Activated B cell treated with CpG ODN at 0.5 μM for 24 hours (primary cell): ENCODE measurements at places on chromosomes 12 and 14.

GRCh38 chr12:6788972-6789924 lies at the start of gene CD4:
CD4 (plus strand) TSS chr12:6789528; CDS start chr12:6800139, 10,611 bp downstream.
- no peak for DNase-seq

DNA sequence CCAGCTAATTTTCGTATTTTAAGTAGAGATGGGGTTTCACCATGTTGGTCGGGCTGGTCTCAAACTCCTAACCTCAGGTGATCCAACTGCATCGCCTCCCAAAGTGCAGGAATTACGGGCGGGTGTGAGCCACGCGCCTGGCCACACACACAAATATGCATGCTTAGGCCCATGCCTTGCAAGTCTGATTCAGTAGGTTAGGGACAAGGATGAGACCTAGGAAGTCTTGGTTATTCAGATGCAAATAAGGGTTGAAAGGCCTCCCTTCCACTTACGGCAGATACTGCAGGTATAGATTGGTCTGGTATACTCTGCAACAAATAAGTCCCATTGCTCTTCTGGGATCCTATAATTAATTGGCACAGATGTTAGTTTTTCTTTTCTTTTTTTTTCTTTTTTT lies 32.9 kb downstream of the TXNRD1 start:
- no peak for DNase-seq

GRCh38 chr12:119649202-119649808 lies 18.6 kb upstream of the PRKAB1 start:
- no peak for DNase-seq

GRCh38 chr12:2322554-2323120 lies 269.9 kb downstream of the CACNA1C start:
- DNase-seq, result no peak

DNA sequence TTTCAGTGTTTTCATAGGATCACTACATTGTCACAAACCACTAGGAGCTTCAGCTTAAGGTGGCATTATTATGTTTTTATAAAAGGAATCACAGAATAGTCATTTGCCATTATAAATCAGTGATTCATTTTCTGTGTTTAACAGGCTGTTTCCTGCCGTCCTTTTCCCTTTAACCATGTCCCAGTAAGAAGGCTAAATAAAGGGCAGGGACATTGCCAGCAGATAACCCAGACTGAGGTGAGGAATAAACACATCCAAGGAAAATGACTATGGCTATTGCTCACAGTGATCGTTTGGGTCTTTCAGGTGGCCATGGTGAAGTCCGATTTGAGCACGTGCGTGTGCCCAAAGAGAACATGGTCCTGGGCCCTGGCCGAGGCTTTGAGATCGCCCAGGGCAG lies 17.9 kb upstream of the ALDH2 start:
- no peak for DNase-seq

- DNase-seq, result no peak
Measured at GRCh38 chr12:38056701-38057689, 259.6 kb upstream of the ALG10B start.

- no peak for DNase-seq
Measured at GRCh38 chr14:22841769-22842168, 5.4 kb downstream of the MMP14 start.

GRCh38 chr12:103879048-103879692 lies 38.1 kb upstream of the NT5DC3 start:
- no peak for DNase-seq
